Aorta (tissue), 5 donors: ENCODE measurements at places on chromosomes 12 and 14.

DNA sequence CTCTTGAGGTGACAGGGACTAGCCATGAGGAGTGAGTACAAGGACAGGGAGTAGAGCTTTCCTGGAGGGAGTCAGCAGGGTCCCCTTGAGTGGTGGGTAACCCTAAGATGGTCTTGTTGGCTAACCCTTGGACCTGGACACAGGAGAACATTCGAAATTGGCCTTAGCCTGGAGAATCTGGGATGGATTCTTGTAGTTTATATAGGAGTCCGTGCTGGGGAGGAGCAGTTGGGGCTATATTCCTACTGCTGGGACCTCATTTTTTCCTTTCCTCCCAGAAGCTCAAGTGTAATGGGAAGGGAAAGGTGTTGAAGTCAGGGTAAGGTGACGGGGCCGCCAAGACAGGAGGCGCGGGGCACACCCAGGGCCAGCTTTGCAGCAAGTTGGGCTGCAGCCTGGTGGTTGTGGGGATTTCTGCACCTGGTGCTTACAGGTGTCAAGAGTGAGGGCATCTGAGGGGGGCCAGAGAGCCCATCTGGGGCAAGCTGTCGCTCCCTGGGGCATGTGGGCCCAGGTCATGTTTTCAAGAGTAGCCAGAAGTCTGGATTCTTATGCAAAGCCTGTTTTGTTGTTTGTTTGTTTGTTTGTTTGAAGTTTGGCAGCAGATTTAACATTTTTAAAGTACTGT is 5.1 kb downstream of the BCL7A start:
- no peak for DNase-seq

DNA sequence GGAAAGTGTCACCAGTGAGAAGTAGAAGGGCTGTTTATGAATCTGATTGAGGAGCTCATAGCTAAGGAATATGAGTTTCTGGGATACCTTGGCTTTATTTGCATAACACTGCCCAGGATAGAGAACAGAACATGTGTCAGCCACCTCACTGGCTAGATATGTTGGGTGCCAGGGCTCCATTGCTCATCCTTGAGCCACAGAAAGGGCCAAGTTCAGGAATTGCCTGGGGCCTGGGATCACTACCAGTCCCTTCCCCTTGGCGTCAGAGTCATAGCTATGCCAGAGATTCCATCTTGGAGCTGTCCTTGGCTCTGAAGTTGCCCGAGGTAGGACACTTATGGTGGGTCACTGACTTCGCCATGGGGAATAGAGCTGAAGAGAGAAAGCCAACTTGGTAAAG is 49.0 kb downstream of the IFT43 start:
- no peak for DNase-seq

GRCh38 chr12:12701457-12701856 is 5.5 kb upstream of the GPR19 start:
- no peak for DNase-seq

DNA sequence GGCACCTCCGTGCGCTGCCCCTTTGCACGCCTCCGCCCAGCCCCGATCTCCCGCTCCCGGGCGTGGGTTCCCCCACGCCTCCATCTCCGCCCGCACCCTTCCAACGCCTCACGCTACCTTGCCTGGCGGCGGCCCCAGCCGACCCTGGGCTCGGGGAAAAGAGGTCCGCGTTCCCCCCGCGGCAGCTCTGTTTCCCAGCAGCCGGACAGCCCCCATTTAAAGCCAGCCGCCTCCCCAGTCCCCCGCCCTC is at the start of gene PRIMA1:
Gene PRIMA1 (minus strand): TSS at position 193 of the 250 bp plus-strand sequence. CDS start 767 bp downstream, outside the sequence.
- no peak for DNase-seq

- no peak for DNase-seq
Measured at GRCh38 chr14:99237288-99237687, 34.7 kb downstream of the BCL11B start.

DNA sequence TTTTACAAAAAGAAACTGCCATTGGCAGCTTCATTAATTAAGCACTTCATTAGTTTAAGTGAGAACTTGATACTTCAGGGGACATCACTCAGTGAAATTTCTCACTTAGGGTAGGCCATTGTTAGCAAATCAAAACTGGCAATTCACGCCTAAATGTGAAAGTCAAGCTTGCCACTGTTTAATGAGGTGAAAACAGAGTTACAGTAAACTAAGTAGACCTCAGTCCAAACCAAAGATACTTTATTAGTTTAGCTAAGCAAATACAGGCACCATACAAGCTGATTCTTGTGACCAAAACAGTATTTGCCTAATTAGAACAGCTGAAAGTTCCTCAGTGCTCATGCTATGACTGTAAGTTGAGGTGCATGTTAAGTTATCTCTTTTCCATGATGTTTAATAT is 176.5 kb upstream of the CPNE8 start:
- DNase-seq = no peak

DNA sequence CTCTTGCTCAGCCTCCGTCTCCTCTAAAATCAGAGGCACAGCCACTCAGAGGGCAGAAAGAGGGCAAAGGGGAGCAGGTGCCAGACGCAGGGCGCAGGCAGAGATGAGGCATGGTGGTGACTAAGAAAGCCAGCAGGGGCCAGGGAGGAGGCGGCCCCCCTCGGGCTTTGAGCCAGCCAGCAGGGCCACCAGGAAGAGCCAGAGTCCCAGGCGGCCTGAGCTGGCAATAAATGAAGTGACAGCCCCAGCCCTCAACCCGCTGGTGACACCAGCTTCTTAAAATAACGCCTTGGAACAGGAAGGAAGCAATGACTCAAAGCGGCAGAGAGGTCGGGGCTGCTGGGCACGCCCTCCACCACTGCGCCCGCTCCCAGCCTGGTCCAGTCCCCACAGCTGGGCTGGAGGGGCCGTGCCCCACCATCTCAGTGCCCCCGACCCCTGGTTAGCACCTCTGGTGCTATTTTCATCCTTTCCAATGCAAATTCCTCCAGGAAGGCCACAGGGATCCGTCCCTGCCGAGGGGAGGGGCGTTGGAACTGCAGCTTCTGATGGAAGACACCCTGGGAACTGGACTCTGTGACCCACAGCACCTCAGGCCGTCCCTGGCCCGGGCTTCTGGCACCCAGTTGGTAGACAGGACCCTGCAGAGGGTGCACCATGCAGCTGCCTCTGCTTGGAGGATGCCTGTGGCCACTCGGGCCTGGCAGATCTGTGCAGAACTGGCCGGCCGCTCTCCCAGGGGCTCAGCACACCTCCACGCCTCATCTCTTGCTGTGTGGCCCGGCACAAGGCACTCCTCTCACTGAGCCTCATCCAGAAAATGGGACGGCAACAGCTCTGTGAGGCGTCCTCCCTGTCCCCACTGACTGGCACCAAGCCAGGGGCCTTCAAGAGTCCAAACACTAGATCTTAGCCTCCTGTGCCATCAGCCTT is 113.7 kb downstream of the NCOR2 start:
- DNase-seq = peak; percentile 95

DNA sequence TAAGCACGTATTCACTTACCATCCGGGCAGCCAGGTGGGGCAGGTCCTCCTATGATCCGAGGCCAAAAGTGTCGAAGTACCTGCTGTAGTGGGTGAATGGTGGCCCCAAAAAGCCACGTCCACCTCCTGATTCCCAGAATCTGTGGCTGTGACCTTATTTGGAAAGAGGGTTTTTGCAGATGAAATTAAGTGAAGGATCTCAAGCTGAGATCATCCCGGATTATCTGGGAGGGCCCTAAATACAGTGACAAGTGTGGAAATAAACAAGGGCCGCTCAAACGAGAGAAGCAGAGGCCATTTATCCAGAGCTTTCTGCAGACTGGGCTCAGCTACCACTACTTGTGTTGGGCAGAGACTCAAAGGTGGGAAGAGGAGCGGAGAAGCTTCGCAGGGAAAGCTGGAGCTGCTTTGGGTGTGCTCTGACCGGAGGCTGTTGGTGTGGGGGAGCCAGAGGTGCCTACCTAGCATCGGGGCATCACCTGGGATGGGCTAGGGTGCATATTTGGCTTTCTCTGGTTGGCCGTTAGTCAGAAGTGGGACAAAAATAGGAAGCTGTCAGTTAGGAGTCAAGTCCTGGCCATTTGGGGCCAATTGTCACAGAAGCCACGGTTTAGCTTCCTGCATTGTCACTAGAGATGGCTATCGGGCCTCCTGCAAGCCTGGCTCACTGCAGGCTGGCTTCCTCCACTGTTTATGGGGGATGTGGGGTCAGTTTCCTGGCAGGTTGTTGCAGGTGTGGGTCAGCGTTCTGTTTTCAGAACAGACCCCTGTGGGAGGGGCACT is 27.8 kb upstream of the DLK1 start:
- DNase-seq = no peak

GRCh38 chr12:108667349-108667748 is 33.7 kb upstream of the SELPLG start:
- DNase-seq = no peak

GRCh38 chr12:132602572-132603239 is 7.7 kb downstream of the LRCOL1 start:
- DNase-seq = peak; percentile 44

DNA sequence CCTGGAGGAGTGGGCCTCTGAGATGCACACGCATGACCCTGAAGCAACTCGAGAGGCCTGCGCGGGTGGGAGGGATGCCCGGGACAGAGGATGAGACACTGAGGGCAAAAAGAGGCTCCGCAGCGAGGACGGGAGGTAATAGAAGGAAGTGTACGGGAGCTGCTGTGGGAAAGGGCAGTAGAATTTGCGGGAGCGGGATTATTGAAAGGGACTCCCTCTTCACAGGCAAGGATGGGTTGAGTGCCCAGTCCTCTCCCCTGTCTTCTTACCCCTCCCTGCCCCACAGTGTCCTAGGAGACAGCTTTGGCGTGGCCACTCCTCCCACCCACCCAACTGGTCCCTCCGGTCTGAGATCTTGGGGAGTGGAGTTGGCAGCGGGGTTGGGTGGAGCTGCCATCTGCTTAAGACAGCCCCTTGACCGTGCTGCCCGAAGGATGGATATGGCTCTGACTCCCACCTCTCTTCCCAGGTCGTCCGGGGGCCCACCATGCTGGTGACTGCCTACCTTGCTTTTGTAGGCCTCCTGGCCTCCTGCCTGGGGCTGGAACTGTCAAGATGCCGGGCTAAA is 15.7 kb upstream of the ESPL1 start:
- DNase-seq = no peak

GRCh38 chr14:98940693-98941437 is 331.1 kb downstream of the BCL11B start:
- DNase-seq = no peak

DNA sequence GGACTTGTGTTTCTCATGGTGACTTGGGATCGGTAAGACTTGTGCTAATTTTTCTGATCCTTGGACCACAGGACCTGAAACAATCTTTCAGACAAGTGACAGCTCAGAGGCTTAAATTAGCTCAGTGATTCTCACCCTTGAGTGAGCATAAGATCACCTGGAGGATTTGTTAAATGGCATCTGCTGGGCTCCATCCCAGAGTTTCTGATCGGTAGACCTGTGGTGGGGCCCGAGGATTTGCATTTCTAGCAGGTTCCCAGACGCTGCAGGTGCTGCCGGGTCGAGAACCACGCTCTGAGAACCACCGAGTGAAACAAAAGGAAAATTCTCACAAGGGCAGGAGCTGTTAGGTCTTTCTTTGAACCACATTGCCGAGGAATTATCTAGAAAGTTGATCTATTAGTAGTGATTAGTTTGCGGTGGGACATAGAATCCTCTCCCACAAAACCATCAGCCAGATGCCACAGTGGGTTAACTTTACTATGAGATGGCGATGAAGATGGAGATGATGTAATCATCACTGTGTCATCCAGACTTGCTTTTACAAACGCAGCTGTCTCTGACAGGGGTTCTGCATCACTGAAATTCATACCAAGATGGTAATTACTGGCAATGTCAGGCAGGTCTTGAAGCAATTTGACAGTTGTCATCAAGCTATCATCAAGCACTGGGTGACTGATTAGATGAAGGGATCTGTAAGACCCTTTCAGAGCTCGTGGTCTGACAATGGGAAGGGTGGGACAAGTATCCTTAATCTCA is 184.0 kb downstream of the AACS start:
- no peak for DNase-seq

DNA sequence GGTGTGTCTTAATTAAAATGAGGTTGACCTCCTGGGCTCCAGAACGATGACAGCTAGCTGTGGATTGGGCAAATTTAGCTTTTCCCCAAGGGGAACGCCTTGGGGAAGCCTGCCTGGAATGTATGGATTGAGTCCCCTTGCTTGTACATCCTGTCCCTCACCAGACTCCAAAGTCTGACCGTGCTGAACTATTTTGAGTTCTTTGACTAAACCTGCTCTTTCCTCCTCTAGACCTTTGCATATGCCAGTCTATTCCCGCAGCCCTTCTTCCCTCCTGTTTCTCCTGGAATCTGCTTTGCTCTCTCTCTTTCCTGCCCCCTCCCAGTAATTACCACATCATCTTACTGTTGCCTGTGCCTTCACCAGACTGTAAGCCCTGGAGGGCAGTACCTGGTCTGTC is 11.5 kb upstream of the KDM2B start:
- DNase-seq = no peak

- no peak for DNase-seq
Measured at GRCh38 chr12:85352016-85352415, 72.0 kb downstream of the ALX1 start.
